ENCODE measurements at places on chromosomes 6 and 20. TPM values are rescaled to one million over a fixed set of nuclear protein-coding genes. Genes with fewer than 3 reads are reported as not detected.

GRCh38 chr20:41895241-41896032, 277.3 kb upstream of the CHD6 start:
- no peak for DNase-seq

The TEAD3 gene
- total RNA-seq: 39.6 TPM

GRCh38 chr20:60213126-60213893, 255.1 kb downstream of the CDH26 start:
- DNase-seq: no peak

- DNase-seq: no peak
These were observed 183.3 kb upstream of the PDE10A start for GRCh38 chr6:165846123-165846966.

DNA sequence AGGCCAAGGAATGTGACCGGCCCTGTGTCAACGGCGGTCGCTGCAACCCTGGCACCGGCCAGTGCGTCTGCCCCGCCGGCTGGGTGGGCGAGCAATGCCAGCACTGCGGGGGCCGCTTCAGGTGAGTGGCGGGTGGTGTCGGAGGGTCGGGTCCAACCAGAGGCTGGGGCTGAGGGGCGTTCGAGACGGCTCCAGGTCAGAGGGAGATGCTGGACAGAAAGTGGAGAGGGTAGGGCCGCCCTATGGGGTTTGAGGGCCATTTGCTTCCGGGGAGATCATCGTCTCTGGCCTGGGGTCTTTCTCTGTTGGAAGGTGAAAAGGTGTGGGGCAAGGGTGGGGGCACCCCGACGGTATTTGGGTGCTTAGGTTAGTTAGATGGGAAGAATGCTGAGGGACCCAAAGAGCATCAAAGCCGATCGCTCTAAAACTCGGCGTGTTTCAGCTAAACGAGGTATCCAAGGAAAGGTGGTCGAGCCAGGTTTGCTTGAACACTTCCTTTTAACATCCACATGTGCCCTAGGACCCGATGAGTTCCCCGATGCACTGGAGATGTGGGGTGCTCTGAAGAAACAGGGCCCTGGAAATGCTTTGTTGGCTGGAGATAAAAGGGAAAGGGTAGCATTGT, 691 bp downstream of the ATRN start:
- DNase-seq: no peak

DNA sequence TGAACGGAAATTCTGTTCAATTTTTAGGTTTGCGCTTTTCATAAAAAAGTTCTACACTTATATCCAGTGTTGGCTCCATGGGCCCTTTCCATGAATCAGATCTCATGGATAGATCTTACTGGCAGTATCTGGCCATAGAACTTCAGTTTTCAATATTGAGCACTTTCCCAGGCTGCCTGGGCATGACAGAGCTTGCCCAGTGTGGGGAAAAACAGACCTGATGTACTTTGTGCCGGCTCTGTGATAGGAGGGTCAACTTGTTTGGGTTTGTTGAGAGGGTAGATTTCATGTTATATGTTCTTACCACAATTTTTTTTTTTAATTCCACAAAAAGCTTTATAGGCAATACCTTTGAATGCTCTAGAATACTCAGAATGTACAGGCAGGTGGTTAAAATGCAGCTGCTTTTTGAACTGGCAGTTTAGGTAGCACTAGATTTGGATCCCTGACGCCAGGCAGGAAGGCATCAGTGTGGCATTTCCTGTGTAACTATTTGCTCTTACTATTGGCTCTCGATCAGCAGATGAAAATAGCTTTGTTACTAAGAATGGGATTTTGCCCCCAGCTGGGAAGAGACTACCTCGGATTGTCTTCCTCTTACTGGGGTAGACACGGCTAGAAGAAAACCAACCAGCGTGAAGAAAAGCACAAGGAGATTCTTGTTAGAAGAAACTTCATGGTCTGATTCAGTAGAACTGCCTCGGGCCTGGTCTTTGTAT, 404.9 kb upstream of the SOX4 start:
- no peak for DNase-seq

The ABCF1 gene
- 30.7 TPM for total RNA-seq

- DNase-seq: no peak
These were observed 85.2 kb upstream of the MYL9 start for GRCh38 chr20:36455972-36456625.

GRCh38 chr6:104700371-104701185, 159.1 kb downstream of the HACE1 start:
- no peak for DNase-seq

- no peak for DNase-seq
These were observed 36.3 kb upstream of the CST5 start for GRCh38 chr20:23915844-23916243.

Data from left cardiac atrium (tissue), 4 donors.